ENCODE measurements at places on chromosomes 4 and X. TPM values are rescaled to one million over a fixed set of nuclear protein-coding genes. Genes with fewer than 3 reads are reported as not detected.
A peak's percentile ranks its signal among the peaks of the same experiment; 100 is the strongest.

- H3K4me1 ChIP-seq: no peaks in the 10 kb centered on the region
- no peak overlapping the region for H3K4me3 ChIP-seq
- H3K27me3 ChIP-seq: no peaks in the 10 kb centered on the region
- no peak overlapping the region for H3K27ac ChIP-seq
- DNase-seq: no peak
Measured at GRCh38 chrX:13990126-13990800, 39.4 kb downstream of the GEMIN8 start.

TBC1D8B gene
- total RNA-seq: 6.6 TPM

- H3K4me3 ChIP-seq: no peak overlapping the region
- no peaks in the 10 kb centered on the region for H3K36me3 ChIP-seq
- H3K4me1 ChIP-seq: no peaks in the 10 kb centered on the region
- no peak overlapping the region for H3K27ac ChIP-seq
- DNase-seq: no peak
Measured at GRCh38 chr4:57498251-57498650, 388.1 kb upstream of the IGFBP7 start.

- no peaks in the 10 kb centered on the region for H3K27me3 ChIP-seq
- H3K4me3 ChIP-seq: no peak overlapping the region
- no peaks in the 10 kb centered on the region for H3K4me1 ChIP-seq
- no peak for DNase-seq
- H3K36me3 ChIP-seq: no peaks in the 10 kb centered on the region
Measured at GRCh38 chrX:29671421-29671820, 543.9 kb upstream of the MAGEB2 start.

DNA sequence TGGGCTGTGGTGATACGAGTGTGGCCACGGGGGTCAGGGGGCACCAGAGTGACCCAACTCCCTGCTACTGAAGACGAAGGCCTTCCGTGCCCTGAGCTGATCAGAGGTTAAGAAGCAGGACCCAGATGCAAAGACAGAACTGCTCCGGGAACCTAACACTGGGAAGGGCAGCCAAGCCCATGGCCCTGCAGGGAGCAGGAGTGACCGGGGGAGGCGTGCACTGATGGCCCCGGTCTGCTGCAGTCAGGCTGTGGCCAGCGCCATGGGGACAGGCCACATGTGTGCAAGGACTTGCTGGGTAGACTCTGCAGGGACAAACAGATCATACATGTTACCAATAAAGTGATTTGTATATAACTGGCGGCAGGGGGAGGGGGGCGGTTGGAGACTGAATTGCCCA lies 74.6 kb downstream of the ACOX3 start:
- H3K27ac ChIP-seq: no peak overlapping the region
- no peaks in the 10 kb centered on the region for H3K27me3 ChIP-seq
- DNase-seq: no peak

ATP6AP2 gene
- total RNA-seq: 84.6 TPM

DNA sequence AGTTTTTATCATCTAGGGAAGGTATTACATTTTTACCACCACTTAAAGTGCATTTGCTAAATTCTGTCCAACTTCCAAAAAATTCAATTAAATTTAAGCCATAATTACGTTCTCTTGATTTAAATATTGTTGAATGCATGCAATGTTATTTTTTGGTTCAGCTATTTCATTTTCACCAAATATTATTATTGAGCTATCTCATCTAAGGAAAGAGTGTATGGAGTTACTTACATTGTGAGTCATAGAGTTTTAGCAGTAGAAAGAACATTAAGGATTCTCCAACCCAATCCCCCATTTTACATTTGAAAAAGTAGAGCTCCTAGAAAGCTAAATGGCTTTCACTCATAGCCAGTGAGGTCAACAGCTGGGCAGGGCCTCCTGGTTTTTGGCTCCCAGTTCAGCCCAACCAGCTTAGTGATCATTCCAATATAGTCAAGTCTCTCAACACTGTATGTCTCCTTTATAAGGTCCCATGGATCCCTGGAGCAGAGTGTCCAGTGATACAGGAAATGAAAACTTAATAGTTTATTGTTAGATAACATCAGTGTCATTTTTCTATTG lies 60.5 kb downstream of the NDNF start:
- no peak overlapping the region for H3K4me3 ChIP-seq
- H3K27ac ChIP-seq: no peak overlapping the region
- H3K36me3 ChIP-seq: no peaks in the 10 kb centered on the region
- H3K4me1 ChIP-seq: no peaks in the 10 kb centered on the region

DNA sequence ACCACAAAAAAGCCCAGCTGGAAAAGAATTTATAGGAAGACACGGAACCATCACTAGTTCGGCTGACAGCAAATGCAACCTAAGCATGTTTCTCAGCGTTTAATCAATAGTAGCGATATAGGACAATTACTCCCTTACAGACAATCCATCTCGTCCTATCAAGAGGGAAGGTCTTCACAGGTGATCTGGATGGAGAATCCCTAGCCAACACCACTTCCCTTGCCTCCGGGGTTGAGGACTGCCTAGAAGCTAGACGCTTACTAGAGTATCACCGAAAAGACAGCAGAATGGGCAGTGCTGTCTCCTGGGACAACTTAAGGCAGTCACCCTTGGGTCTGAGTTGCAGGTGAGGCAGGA lies 32.1 kb upstream of the MAML3 start:
- peaks cover 18% of the 10 kb centered on the region for H3K4me1 ChIP-seq
- H3K4me3 ChIP-seq: no peak overlapping the region
- no peak overlapping the region for H3K27ac ChIP-seq
- H3K27me3 ChIP-seq: no peaks in the 10 kb centered on the region
- H3K36me3 ChIP-seq: no peaks in the 10 kb centered on the region

- H3K36me3 ChIP-seq: no peaks in the 10 kb centered on the region
- H3K4me3 ChIP-seq: no peak overlapping the region
- DNase-seq: peak; percentile 63
- no peak overlapping the region for H3K27ac ChIP-seq
Measured at GRCh38 chr4:122652379-122652778, 31.5 kb upstream of the IL21 start.

CD38 gene
- not detected for total RNA-seq

- no peaks in the 10 kb centered on the region for H3K27me3 ChIP-seq
- no peaks in the 10 kb centered on the region for H3K36me3 ChIP-seq
- H3K4me1 ChIP-seq: peaks cover 2% of the 10 kb centered on the region
- no peak overlapping the region for H3K4me3 ChIP-seq
- no peak for DNase-seq
Measured at GRCh38 chr4:186074189-186074588, 5.2 kb downstream of the TLR3 start.

DNA sequence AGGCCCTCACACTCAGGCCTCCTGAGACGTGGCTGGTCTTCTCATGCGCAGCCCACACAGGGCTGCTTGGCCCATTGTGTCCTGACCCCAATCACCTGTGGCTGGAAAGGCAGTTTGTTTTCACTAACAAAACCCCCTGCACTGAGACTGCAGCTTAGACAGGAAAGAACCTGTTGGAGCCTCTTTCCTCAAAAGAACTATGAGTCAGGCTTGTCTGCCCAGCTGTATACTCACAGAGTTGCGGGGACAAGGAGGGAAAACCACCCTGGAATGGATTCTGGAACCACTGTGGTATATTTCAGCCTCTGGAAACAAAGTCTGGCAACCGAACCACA lies 5.2 kb upstream of the TMEM156 start:
- H3K4me1 ChIP-seq: peaks cover 21% of the 10 kb centered on the region
- no peaks in the 10 kb centered on the region for H3K27me3 ChIP-seq
- H3K36me3 ChIP-seq: no peaks in the 10 kb centered on the region
- H3K4me3 ChIP-seq: no peak overlapping the region

DNA sequence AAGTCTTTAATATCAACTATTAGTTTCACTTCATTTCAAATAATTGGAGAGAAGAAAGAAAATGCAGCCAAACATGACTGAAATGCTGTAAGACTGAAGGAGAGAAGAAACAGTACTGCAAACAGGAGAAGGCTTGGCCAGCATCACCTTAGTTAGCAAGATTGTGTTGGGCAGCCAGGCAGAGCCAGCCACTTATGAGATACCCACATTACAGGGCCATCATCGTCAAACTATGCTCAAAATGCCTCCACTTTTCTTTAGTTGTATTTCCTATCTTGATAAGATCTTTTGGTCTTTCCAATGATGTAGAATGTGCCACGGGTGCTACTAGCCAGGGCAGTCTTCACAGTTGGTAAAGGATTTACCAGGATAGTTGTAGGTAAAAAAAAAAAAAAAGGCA lies 10.9 kb upstream of the IRF2 start:
- H3K4me1 ChIP-seq: no peaks in the 10 kb centered on the region
- H3K36me3 ChIP-seq: no peaks in the 10 kb centered on the region
- H3K27ac ChIP-seq: no peak overlapping the region
- no peak for DNase-seq

DNA sequence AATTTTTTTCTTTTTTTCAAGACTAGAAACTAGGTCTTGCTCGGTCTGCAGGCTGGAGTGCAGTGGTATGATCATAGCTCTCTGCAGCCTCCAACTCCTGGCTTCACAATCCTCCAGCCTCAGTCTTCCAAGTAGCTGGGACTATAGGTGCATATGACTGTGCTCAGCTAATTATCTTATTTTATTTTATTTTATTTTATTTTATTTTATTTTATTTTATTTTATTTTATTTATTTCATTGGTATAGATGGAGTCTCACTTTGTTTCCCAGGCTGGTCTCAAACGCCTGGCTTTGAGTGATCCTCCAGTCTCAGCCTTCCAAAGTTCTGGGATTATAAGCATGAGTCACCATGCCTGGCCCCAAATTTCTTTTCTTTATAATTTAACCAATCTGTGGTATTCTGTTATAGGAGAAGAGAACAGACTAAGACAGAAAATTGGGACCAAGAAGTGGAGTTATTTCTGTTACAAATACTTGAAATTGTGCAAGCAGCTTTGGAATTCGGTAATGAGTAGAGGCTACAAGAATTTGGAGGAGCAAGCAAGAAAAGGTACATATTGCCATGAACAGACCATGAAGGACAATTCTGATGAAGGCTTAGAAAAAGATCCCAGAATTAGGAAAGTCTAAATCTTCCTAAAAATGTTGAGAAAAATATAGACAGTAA lies 4.0 kb upstream of the PRDM5 start:
- no peak overlapping the region for H3K4me3 ChIP-seq
- H3K36me3 ChIP-seq: no peaks in the 10 kb centered on the region
- no peaks in the 10 kb centered on the region for H3K27me3 ChIP-seq
- H3K4me1 ChIP-seq: peaks cover 5% of the 10 kb centered on the region
- H3K27ac ChIP-seq: no peak overlapping the region

- no peak overlapping the region for H3K4me3 ChIP-seq
- DNase-seq: peak; percentile 58
- peaks cover 4% of the 10 kb centered on the region for H3K27me3 ChIP-seq
- H3K27ac ChIP-seq: no peak overlapping the region
- H3K36me3 ChIP-seq: no peaks in the 10 kb centered on the region
Measured at GRCh38 chr4:140330311-140330900, 43.0 kb upstream of the SCOC start.

DNA sequence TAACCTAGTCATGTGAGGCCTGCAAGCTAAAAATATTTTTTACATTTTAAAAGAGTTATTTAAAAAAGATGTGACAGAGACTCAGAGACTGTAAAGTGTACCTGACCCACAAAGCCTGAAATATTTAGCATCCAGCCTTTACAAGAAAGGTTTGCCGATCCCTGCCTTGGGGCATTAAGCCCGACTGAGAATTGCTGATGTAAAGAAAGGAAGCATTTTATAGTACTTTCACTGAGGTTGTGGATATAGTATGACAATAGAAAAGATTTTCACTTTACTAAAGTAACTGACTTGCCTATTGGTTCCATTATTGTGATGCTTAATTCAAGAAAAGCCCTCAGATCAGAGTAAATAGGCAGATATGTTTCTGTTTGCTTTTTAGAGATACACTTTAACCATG lies 17.0 kb downstream of the STK26 start:
- no peaks in the 10 kb centered on the region for H3K4me1 ChIP-seq
- no peaks in the 10 kb centered on the region for H3K36me3 ChIP-seq
- H3K27ac ChIP-seq: no peak overlapping the region
- DNase-seq: no peak
- H3K4me3 ChIP-seq: no peak overlapping the region

TMEM156 gene
- 2.7 TPM for total RNA-seq

TRIM60 gene
- total RNA-seq: not detected

DNA sequence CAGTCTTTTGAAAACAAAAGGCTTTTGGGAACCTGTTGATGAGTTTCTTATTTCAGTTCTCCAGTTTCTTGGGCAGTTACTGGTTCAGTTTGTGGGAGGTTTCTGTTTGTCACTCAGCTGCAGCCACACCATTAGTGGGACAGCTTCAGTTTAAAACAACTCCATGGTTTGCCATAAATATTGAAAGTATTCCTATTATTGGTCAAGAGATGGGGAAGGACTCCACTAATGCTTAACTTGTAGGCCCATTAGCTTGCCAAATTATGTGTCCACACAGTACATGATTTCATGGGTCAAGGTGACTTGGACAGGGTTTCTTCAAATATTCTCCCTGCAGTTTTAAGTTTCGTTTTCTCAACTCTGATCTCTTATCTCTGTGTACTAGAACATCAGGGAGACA lies 15.5 kb upstream of the ASIC5 start:
- DNase-seq: no peak
- no peak overlapping the region for H3K4me3 ChIP-seq
- no peaks in the 10 kb centered on the region for H3K4me1 ChIP-seq
- H3K36me3 ChIP-seq: no peaks in the 10 kb centered on the region
- no peaks in the 10 kb centered on the region for H3K27me3 ChIP-seq
- H3K27ac ChIP-seq: no peak overlapping the region

TLR3 gene
- total RNA-seq: 5.2 TPM

ESX1 gene
- total RNA-seq: not detected

DNA sequence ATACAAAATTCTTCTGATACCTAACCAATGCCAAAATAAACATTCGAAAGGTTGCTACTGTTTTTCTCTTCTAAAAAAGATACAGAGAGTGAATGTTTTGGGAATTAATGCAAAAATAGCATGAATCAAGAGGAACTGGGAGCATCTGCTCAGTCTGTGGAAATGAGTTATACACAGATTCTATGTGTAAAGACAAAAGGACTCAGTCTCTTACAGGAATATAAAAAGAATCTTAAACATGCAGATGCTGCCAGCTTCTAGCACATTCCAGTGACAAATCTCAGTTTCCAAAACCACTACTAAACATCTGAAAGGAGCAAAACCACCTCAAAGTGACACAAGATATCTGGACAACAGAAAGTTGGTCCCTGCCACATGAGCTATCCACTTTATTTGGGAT lies 55.0 kb downstream of the PAPSS1 start:
- no peaks in the 10 kb centered on the region for H3K36me3 ChIP-seq
- no peaks in the 10 kb centered on the region for H3K27me3 ChIP-seq
- peak; percentile 25 for DNase-seq
- no peak overlapping the region for H3K4me3 ChIP-seq

SOWAHD gene
- total RNA-seq: not detected

- no peaks in the 10 kb centered on the region for H3K27me3 ChIP-seq
- H3K4me1 ChIP-seq: peaks cover 3% of the 10 kb centered on the region
- H3K27ac ChIP-seq: no peak overlapping the region
- H3K4me3 ChIP-seq: no peak overlapping the region
- H3K36me3 ChIP-seq: no peaks in the 10 kb centered on the region
Measured at GRCh38 chr4:155444721-155445120, 68.0 kb upstream of the MAP9 start.

GRCh38 chr4:140686796-140687195 lies 69.4 kb downstream of the TBC1D9 start:
- no peak overlapping the region for H3K4me3 ChIP-seq
- no peak overlapping the region for H3K27ac ChIP-seq
- H3K36me3 ChIP-seq: peaks cover 4% of the 10 kb centered on the region
- peaks cover 14% of the 10 kb centered on the region for H3K4me1 ChIP-seq
- no peaks in the 10 kb centered on the region for H3K27me3 ChIP-seq
- DNase-seq: no peak
